Fibroblast of upper back skin (primary cell): ENCODE measurements at places on chromosomes 4 and X.

DNA sequence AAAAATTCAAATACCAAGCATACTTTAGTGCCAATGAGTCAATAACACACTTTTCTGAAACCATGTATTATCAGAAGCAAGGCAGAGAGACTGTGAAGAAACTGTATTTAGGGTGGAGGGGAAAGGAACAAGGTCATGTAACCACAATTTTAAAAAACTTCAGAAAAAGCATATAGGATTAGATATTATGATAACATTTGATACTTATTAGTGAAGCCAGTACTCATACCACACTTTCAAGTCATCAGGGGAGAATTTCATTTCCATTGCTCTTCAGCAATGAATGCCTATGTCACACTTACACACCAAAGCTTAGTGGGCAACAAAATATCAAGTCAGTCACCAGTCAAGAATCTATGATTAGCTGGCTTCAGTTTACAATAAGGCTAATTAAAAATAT lies 602.2 kb downstream of the IL15 start:
- peak; percentile 72 for DNase-seq

DNA sequence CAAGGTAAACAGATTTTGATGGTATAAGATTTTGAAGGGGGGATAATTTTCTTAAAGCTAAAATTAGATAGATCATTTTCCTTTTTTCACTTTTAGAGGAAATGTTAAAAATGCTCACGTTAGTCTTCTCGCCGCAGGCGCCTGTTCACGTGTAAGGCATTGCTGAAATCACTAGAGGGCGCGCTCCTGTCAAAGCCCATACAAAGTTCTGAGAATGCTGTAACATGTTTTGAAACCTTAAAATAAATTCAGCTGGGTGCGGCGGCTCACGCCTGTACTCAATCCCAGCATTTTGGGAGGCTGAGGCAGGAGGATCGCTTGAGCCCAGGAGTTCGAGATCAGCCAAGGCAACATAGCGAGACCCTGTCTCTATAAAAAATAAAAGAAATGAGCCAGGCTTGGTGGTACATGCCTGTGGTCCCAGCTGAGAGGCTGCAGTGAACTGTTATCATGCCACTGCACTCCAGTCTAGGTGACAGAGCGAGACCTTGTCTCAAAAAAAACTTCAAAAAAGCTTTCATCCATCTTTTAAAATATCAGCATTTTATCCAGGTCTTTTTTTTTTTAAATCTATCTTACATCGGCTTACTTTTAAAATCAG lies 138.0 kb downstream of the RBMX2 start:
- DNase-seq, result peak; percentile 45

GRCh38 chr4:18106620-18107019 lies 85.1 kb upstream of the LCORL start:
- no peak for DNase-seq

- DNase-seq, result no peak
Observed at GRCh38 chrX:132489578-132490419, 961 bp upstream of the MBNL3 start.

GRCh38 chr4:137521053-137521452 lies 11.2 kb downstream of the PCDH18 start:
- DNase-seq, result no peak

DNA sequence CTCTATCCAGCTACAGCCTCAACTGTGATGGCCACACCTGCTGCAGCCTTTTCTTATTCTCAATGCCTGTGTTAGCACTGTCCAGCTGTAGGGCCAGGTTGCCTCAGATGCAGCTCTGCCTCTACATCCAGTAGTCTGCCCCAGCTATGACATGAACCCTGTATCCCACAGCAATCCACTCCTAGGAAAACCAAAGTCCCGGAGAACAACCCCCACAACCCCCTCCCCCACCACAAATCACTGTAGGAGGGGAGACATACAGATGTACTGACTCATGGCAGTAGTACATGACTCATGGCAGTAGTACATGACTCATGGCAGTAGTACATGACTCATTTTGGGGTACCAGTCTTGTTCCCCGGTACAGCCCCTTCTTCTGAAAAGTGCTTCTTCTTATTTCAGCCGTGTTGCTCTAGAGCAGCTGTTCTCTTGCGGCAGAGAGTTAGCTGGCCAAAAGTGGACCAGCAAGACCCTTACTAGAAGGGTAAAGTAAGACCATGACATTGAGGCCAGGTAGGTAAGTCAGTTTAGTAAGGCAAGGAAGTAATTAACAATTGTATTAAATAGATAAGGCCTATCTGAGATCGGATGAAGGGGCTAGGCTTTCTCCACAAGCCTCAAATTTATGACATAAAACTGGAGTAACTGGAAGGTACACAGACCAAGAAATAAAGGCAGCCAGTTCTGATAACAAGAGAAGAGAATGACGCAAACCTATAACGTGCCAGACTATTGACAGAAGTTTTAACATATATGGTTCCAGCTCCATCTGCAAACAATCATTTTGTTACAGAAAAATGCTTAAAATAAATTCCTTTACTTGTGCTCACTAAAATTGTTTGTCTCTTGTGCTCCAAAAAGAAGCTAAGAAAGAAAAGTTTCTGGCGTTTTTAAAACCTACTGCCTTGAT lies 221.4 kb downstream of the TACR3 start:
- peak; percentile 86 for DNase-seq

DNA sequence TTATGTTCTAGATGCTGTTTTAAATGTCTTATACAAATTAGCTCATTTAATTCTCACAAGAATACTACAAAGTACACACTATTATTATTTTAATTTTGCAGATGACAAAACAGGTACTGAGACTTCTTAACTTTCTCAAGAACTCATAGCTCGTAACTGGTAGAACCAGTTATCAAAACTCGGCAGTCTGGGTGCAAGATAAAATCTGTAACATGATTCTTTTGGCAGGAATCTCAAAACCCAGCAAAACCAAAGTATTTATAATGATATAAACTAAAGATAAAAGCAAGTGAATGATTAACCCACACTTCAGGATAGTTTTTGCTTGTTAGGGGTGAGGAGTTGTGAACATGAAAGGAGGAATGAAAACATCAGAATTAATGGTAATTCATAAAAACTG lies 27.6 kb downstream of the CLNK start:
- DNase-seq, result peak; percentile 12

GRCh38 chr4:167176723-167177367 lies 57.4 kb downstream of the SPOCK3 start:
- no peak for DNase-seq

- DNase-seq, result no peak
Observed at GRCh38 chrX:56803850-56804681, 75.0 kb downstream of the NBDY start.

DNA sequence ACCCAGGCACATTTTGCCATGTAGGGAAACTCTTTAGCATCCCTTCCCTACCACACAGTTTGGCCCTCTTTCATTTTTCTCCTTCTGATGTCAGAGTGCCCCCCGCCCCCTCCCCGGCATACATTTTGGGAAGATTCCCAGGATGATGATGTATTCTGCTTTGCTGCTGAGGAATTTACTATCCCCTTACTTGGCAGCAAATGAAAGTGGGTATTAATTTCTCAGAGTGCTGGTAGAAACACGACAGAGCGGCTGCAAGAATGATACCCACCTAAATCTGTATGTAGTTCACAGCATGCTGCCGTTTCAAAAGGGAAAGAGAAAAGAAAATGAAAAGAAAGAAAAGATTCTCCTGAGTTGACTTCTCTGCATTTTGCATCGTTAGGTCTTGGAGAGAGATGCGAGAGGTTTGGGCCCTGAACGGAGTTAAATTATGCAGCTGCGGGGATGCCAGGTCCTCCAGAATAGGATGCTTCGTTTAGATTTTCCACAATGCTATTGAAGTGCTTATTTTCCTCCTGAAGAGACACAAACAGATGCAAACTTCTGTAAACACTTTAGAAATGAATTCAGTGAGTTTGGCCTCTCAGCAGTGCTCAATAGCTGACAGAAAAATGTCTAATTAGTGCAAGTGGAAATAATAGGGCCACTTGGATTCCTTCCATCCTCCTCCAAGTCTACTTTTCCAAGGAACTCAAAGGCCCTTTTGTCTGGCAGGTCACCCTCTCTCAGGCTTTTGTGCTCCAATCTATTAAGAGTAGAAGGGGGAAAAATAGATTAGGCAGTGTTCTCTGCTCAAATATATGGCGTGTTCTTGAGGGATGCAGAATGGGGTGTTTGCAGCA lies 106.2 kb downstream of the ALPK1 start:
- peak; percentile 40 for DNase-seq

- DNase-seq, result no peak
Observed at GRCh38 chr4:160020804-160021203, 917.9 kb downstream of the RAPGEF2 start.

DNA sequence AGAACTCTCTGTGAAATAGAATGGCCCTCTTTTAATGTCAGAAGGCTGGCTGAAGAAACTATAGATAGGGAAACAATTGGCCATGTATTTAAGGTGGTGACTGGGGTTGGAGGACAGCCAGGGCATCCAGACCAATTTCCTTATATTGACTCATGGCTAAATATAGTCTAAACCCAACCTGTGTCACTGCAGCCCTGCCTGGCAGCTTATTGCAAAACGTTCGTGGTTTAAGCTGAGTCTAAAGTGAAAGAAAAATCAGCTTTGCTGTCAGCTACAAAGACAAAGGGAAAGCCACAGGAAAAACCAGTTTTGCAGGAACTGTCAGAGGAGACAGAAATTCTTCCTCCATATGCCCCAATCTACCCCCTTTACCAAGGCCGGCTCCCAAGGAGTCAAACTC lies 902.8 kb upstream of the NDST4 start:
- DNase-seq, result peak; percentile 52

DNA sequence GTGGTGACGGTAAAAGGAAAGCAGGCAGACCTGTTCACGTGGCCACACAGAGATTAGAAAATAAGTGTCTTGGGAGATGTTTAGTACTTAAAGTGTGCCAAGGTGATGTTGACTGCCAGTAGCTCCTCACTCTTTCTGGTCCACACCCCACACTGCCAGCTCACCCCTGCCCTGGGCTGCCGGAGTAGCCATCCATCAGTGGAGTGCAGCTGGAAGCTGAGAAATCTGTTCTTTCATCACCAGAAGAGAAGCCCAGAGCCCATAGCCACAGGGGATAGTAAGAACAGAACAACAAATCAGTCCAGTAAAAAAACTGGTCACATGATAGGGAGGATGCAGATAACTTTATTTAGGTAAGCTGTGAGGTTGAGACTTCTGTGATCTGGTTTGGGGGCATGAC lies 64.1 kb downstream of the WWC2 start:
- DNase-seq, result no peak
